ENCODE measurements at places on chromosomes 11 and 22.

DNA sequence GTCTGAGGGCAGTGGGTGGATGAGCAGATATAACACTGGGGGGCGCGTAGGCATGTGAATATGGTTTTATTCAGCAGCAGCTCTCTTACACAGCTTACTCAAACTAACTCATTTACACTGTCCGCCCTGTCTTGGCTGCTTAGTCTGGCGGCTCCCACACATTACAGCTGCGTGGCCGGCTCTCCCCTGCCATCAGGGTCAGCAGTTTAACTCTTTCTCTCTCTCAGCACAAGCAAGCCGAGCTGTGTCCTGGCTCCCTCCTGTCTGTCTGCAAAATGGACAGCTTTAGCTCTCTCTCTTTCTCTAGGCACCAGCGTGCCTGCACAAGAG, 1310.1 kb upstream of the RAG2 start:
- DNase-seq: no peak

DNA sequence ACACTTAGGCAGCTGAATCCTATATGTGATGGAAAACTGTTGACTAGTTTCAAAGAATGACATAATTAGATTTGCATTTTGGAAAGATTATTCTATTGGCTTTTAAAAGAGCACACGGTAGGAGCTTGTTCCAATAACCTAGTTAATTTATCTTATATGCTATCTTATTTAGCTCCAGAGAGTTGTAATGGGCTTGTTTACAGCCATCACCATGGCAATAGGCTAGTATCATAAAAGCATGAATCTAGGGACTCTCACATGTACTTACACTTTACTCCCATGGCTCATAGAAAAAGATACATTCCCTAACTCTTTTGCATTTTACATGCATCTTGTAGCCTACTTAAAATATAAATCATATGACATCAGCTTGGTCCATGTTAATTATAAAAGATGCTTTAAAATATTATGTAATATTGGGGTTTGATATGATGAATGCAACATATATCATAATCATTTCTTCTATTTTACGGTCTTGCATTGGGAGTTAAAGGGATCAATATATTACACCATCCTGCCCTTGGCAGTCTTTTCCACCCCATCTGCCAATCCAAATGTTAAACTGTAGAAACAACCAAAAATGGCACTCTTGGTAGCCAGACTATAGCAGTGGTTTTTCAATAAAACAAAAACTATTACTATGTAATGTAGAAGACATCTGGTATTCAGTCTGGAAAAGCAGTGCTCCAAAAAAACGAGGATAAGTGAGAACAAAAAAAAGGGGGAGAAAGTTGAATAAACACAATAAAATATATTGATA, 2254.0 kb downstream of the LRRC4C start:
- no peak for DNase-seq

GRCh38 chr22:45903355-45904135, 73.4 kb downstream of the WNT7B start:
- peak; percentile 81 for DNase-seq

DNA sequence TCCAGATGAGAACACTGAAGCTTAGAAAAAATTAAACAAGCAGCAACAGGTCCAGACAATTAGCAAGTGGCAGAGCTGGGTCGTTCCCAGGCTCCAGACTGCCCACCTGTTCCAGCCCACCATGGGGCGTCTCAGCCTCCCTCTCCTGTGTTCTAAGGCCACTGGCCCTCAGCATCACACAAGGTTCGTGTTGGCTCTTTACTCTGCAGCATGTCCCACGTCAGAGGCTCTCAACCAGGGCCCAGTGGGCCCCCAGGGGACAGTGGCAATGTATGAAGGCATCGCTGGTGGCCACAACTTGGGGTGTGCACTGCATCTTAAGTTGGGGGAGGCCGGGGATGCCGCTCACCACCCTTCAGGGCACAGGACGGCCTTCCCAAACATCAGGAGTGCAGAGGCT, 6.2 kb downstream of the PDGFB start:
- no peak for DNase-seq
